Stimulated activated CD8-positive, alpha-beta memory T cell treated with anti-CD3 and anti-CD28 coated beads, Interleukin-4, amount 100 ng/mL, for 4 hours (primary cell): ENCODE measurements at places on chromosomes 12 and 14.

DNA sequence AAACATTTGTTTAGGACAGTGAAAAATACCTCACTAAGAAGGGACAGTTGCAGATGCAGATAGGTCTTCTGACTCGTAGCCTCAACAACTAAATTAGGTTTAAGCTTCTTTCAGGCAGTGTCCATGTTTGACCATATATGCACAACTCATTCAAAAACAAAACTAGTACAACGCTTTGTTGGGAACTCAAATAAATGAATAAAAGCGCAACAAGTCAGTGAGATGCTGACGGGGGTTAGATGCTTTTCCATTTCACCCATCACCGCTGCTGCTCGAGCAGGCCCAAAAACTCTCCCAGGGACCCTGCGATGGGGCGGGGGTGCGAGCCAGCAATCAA lies 633 bp downstream of the RPAP3 start:
- no peak for DNase-seq

DNA sequence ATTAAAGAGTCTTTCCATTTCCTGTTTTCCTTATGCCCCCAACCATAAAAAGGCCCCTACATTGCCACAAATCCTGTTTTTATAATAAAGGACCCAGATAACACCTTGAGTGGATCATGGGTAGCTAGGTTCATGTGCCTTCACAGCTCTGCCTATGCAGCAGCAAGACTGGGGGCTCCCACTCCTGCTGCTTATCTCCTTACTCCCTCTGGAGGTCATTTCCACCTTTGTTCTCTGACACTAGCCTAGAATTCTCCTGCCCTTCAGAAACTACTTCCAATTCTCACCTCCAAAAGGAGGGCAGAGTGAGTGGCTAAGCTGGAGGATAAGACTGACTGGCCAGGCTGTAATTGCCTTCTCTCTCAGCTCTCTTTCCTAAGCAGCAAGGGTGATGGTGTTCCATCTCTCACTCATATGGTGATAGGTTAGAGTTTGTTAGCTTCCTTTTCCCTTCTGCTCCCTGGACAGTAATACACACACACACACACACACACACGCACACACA lies 20.0 kb upstream of the STAC3 start:
- no peak for DNase-seq

GRCh38 chr14:50060871-50061663 lies 55.3 kb downstream of the VCPKMT start:
- DNase-seq: no peak

GRCh38 chr12:25320123-25321006 lies 69.6 kb upstream of the KRAS start:
- no peak for DNase-seq

GRCh38 chr12:91804533-91804932 lies 341.1 kb downstream of the BTG1 start:
- no peak for DNase-seq

DNA sequence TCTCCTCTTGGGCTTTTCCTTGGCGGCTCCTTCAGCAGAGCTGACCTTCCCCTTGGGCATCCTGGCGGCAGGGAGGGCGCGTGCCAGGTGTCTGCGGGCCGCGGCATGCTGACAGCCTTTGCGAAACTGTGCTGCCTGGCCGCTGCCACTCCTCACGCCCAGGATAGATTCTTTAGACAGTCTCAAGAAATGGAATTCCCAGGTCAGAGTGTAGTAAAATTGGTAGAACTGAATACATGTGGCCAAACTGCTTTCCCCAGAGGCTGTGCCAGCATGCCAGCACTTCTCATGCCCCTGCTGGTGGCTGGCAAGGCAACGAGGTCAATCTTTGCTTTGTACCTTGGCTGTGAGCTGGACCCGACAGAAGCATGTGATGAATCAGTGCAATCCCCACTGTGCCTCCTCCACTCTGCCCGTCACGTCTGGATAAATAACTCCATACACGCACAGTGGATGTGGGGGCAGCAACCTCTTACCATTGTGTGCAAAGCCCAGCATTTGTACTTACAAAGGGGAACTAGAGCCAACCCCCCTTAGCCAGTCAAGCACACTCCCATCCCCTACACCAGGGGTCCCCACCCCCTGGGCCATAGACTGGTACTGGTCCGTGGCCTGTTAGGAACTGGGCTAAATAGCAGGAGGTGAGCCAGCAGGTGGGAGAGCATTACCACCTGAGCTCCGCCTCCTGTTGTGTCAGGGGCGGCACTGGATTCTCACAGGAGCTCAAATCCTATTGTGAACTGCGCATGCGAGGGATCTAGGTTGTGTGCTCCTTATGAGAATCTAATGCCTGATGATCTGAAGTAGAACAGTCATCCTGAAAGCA lies 90.9 kb downstream of the ACTN1 start:
- DNase-seq: no peak

- no peak for DNase-seq
Observed at GRCh38 chr14:54177641-54178621, 218.9 kb upstream of the CDKN3 start.

DNA sequence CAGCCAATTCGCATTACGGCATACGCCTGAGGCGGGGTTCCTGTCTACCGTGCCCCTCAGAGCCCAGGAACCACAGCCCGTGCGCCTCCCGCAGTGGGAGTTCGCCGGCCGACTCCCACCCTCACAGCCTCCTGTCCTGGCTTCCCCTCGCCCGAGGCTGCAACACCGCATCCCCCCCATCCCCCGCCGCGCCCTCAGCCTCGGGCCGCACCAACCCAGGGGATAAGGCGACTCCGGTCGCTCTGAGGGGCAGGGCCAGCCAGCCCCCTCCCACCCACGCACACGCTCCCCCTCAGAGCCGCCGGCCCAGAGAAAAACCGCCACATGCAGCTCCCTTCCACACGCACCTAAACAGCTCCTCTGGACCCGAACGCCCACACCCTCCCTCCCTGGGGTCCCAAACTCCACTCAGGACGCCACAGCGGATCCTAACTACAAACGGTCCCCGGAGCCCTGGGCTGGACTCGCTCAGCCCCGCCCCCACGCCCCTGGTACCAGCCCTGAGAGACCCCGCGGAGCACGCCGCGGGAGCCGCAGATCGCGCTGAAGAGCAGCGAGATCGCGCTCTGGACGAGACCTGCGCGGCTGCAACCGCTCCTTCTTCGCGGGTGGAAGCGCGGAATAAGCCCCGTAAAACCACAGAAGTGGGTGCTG lies at the start of gene C14orf39:
Gene C14orf39 (minus strand): TSS at position 466 of the 654 bp plus-strand sequence. CDS start 985 bp downstream, outside the sequence.
- DNase-seq: no peak

- DNase-seq: no peak
Observed at GRCh38 chr14:60705100-60705499, 19.1 kb downstream of the SIX4 start.

- DNase-seq: no peak
Observed at GRCh38 chr14:57479197-57479596, 14.5 kb downstream of the CCDC198 start.

DNA sequence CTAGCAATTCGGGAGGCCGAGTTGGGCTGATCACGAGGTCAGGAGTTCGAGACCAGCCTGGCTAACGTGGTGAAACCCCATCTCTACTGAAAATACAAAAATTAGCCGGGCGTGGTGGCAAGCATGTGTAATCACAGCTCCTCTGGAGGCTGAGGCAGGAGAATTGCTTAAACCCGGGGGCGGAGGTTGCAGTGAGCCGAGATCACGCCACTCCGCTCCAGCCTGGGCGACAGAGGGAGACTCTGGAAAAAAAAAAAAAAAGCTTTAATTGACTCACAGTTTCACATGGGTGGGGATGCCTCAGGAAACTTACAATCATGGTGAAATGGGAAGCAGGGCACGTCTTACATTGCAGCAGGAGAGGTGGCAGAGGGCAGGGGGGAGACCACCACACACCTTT lies 30.6 kb upstream of the SLC2A3 start:
- DNase-seq: no peak

- DNase-seq: no peak
Observed at GRCh38 chr12:67275380-67275913, 6.3 kb downstream of the CAND1 start.

- DNase-seq: no peak
Observed at GRCh38 chr12:8692573-8692972, 5.2 kb upstream of the RIMKLB start.

DNA sequence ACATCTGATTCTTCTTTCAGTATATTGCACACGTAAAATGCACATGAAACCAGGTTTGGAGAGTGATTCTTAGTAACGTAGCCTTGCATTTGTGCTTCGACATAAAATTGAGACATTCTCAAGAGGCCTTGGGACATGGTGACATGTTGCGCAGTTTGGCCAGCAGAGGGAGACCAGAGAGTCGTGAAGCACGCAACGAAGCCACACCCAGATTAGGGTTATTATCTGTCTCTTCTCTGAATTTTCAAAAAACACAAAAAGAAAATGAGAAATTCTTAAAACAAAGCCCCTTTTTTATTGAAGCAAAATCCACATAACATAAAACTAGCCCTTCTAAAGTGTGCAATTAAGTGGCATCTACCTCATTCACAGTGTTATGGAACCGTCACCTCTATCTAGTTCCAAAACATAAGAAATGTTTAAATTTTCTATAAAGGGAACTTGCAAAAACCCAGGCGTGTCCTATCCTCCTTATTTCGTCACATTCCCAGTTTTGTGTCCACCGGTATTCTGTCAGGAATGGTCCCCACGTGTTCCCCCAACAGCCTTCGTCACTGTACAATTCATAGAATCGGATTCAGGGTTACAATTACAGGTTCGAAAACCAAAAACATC lies 108.8 kb upstream of the ATF7IP start:
- peak; percentile 55 for DNase-seq
